ENCODE measurements at places on chromosomes 13 and 19. TPM values are rescaled to one million over a fixed set of nuclear protein-coding genes. Genes with fewer than 3 reads are reported as not detected.

DNA sequence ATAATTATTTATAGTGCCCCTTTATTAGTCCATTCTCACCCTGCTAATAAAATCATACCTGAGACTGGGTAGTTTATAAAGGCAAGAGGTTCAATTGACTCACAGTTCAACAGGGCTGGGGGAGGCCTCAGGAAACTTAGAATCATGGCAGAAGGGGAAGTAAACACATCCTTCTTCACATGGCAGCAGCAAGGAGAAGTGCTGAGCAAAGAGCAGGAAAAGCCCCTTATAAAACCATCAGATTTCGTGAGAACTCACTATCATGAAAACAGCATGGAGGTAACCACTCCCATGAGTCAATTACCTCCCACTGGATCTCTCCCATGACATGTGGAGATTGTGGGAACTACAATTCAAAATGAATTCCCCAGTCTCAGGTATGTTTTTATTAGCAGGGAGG, 89.9 kb upstream of the STARD13 start:
- no peak overlapping the region for H3K4me3 ChIP-seq
- no peak overlapping the region for H3K27ac ChIP-seq
- no peak for DNase-seq
- H3K36me3 ChIP-seq, result no peaks in the 10 kb centered on the region
- no peaks in the 10 kb centered on the region for H3K27me3 ChIP-seq
- no peaks in the 10 kb centered on the region for H3K4me1 ChIP-seq

- no peaks in the 10 kb centered on the region for H3K4me1 ChIP-seq
- H3K27ac ChIP-seq, result no peak overlapping the region
- H3K36me3 ChIP-seq, result no peaks in the 10 kb centered on the region
- DNase-seq, result no peak
Measured at GRCh38 chr19:34983786-34984185, 16.3 kb upstream of the GRAMD1A start.

GRCh38 chr19:7497292-7497691, 8.5 kb upstream of the PEX11G start:
- H3K36me3 ChIP-seq, result no peaks in the 10 kb centered on the region
- no peak overlapping the region for H3K27ac ChIP-seq

DNA sequence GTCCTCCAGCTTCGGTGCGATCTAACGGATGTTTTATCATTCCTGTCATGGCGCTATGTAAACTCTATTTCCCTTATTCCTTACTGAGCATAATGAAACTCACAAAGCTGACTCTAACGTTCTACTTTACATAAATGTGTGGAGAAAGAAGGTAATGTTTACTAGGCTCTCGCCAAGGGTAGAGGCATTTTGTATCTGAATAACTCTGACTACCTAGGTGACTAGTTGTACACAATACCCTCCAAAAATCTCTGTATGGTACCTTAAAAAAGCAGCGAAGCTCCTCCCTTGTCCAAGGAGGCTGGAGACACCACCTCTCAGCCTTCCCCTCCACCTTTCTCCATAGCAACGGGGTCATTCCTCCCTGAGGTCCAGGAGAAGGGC, 316 bp upstream of the ZNF530 start:
- H3K27ac ChIP-seq, result no peak overlapping the region
- no peaks in the 10 kb centered on the region for H3K36me3 ChIP-seq
- no peaks in the 10 kb centered on the region for H3K4me1 ChIP-seq
- peak overlapping the region; percentile 86 for H3K4me3 ChIP-seq
- no peak for DNase-seq

PRKCG gene
- total RNA-seq, result not detected

TMPRSS9 gene
- not detected for total RNA-seq

- DNase-seq, result no peak
- no peaks in the 10 kb centered on the region for H3K4me1 ChIP-seq
- no peaks in the 10 kb centered on the region for H3K36me3 ChIP-seq
- H3K27ac ChIP-seq, result no peak overlapping the region
- H3K4me3 ChIP-seq, result no peak overlapping the region
- H3K27me3 ChIP-seq, result no peaks in the 10 kb centered on the region
Measured at GRCh38 chr19:18062028-18062427, 24.7 kb downstream of the IL12RB1 start.

DNA sequence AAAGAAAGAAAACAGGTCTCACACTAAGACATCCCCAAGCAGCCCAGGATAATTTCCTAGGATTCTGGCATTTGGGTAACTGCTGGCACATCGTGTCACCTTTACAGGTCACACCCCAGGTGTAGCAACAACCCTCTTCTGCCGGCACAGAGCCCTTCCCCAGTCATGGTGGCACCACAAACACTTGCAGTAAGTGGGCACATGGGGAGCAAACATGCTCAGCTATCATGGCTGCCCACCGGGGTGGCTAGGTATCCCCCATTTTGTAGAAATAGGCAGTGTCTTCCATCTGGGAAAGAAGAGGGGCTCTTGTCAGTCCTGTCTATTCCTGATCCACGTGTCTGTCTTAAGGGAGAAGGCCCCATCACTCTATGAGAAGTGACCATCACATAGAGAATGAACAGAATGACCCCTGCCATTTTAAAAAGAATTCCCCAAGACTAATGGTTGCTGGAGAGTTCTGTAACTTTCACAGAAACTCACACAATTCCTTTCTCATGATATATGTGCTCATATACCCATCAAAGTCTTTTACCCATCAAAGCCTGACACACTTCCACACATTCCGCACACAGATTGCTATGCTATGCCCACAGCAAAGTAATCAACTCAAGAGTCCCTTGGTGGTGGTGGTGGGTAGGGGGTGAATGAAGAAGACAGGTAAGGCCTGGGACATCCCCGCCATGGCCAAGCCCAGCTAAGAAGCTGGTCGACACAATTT, 33.3 kb downstream of the BRD4 start:
- H3K4me1 ChIP-seq, result peaks cover 87% of the 10 kb centered on the region
- H3K27ac ChIP-seq, result peak overlapping the region; percentile 98
- no peaks in the 10 kb centered on the region for H3K27me3 ChIP-seq
- H3K36me3 ChIP-seq, result no peaks in the 10 kb centered on the region
- DNase-seq, result no peak
- no peak overlapping the region for H3K4me3 ChIP-seq

DNA sequence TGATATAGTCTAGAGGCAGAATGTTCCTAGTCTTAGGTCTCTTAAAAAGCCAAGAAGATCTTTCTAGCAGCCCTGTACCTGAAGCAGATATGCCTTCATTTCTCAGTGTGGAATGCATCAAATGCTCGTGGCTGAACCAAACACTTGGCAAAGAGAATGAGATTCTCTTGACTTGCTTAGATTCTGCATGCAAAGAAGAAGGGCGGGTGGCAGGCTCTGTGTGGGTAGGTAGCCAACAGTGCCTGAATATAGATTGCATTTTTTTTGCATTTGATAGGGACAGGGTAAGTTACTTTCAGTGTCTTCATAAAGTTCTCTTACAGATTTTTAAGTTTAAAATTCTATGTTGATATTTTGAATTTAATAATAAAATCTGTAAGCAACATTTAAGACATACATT, 27.3 kb downstream of the IFT88 start:
- H3K27ac ChIP-seq, result no peak overlapping the region
- H3K4me3 ChIP-seq, result no peak overlapping the region
- no peak for DNase-seq
- H3K27me3 ChIP-seq, result no peaks in the 10 kb centered on the region

DNA sequence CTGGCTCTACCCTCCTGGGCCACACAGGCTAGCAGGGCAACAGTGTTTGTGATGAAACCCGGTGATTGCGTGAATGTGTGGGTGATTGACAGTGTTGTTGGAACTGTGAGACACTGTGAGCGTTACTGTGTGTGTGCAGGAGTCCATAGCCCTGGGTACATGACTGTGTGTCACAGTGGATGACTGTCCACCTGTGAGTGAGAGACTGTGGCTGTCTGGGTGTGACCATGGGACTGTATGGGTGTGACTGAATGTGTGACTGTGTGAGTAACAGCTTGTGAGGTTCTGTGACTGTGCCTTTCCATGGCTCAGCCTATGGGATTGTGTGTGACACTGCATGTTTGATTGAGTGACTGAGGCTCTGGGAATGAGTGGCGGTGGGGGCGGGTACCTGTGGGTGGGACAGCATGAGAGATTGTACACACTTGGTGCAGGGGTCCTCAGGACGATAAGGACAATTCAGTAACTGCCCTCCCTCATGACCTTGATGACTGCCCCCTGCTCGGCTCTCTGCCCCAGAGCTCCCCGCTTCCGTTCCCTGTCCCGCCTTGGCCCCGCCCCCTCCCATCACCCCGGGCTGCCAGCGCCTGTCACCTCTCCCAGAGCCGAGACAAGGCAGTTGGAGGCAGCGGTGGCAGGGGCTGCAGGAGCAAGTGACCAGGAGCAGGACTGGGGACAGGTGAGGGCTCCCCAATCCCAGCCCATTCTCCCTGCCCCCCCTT, at the start of gene GIPR:
TSS of gene GIPR (plus strand) at position 602 of the 722 bp plus-strand sequence. CDS start 1,300 bp downstream, outside the sequence.
- H3K27me3 ChIP-seq, result 0 out of 2 replicates have a peak, but pooled peaks cover 9% of the 10 kb centered on the region
- no peaks in the 10 kb centered on the region for H3K36me3 ChIP-seq
- H3K4me3 ChIP-seq, result peak within 1 kb of the TSS; percentile 67
- DNase-seq, result peak; percentile 72

DNA sequence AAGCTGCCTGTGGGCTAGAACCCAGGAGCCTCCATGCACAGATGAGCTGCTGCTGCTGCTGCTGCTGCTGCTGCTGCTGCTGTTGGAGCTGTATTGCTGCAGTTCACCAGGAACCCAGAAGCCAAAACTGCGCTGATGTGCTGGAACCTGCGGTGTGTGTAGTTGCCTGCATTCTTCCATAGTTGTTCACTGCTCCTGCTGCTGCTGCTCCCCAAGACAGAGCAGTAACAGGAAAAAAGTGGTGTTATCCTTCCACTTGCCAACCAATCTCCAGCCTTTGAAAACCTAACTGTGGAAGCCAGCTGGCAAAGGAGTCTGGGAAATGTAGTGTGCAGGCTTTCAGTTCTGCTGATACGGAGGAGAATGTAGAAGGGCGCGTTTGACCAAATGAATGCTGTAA, 37.9 kb downstream of the ARHGAP35 start:
- no peaks in the 10 kb centered on the region for H3K36me3 ChIP-seq
- no peaks in the 10 kb centered on the region for H3K27me3 ChIP-seq
- H3K27ac ChIP-seq, result no peak overlapping the region
- no peak overlapping the region for H3K4me3 ChIP-seq

- H3K27me3 ChIP-seq, result no peaks in the 10 kb centered on the region
- H3K27ac ChIP-seq, result no peak overlapping the region
- DNase-seq, result no peak
- no peak overlapping the region for H3K4me3 ChIP-seq
- H3K4me1 ChIP-seq, result no peaks in the 10 kb centered on the region
- H3K36me3 ChIP-seq, result no peaks in the 10 kb centered on the region
Measured at GRCh38 chr13:24112791-24113190, 47.7 kb upstream of the SPATA13 start.

DNA sequence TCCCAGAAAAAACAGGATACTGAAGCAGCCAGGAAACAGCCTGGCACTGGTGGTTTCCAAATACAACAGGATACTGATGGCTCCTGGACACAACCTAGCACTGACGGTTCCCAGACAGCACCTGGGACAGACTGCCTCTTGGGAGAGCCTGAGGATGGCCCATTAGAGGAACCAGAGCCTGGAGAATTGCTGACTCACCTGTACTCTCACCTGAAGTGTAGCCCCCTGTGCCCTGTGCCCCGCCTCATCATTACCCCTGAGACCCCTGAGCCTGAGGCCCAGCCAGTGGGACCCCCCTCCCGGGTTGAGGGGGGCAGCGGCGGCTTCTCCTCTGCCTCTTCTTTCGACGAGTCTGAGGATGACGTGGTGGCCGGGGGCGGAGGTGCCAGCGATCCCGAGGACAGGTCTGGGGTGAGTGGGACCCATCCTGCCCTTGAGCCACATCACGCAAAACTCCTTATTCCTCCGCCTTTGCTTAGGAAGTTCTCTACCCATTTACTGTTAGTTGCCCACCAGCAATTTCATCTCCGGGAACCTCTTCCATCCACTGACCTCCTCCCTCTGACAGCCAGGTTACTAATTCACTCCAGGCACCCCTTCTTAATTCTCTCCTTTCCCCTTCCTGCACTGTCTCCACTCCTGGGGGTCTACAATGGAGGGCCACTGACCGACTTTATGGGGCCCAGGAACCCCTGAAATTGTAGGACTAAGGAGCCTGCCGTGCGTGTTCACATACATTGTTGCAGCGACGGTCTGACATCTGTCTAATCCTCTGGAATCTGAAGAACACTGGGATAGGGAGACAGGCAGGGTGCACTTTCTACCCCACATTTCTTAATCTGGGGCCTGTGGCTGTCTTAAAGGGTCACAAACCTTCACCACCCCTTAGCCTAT, 1.2 kb downstream of the ITPKC start:
- peaks cover 27% of the 10 kb centered on the region for H3K4me1 ChIP-seq
- peak overlapping the region; percentile 79 for H3K4me3 ChIP-seq
- H3K27me3 ChIP-seq, result no peaks in the 10 kb centered on the region
- peak overlapping the region; percentile 100 for H3K27ac ChIP-seq
- no peaks in the 10 kb centered on the region for H3K36me3 ChIP-seq

- H3K27ac ChIP-seq, result no peak overlapping the region
Measured at GRCh38 chr19:6616011-6616410, 25.1 kb upstream of the CD70 start.

GRCh38 chr19:31289976-31290375, 59.3 kb downstream of the TSHZ3 start:
- H3K27ac ChIP-seq, result no peak overlapping the region
- peaks cover 14% of the 10 kb centered on the region for H3K4me1 ChIP-seq
- no peak for DNase-seq
- 0 out of 2 replicates have a peak, but pooled peaks cover 2% of the 10 kb centered on the region for H3K36me3 ChIP-seq

GRCh38 chr13:65966991-65967451, 1263.1 kb downstream of the PCDH9 start:
- H3K36me3 ChIP-seq, result no peaks in the 10 kb centered on the region
- no peaks in the 10 kb centered on the region for H3K27me3 ChIP-seq
- no peak overlapping the region for H3K4me3 ChIP-seq
- DNase-seq, result peak; percentile 29

- H3K4me3 ChIP-seq, result no peak overlapping the region
- 0 out of 2 replicates have a peak, but pooled peaks cover 5% of the 10 kb centered on the region for H3K4me1 ChIP-seq
- DNase-seq, result no peak
- no peaks in the 10 kb centered on the region for H3K27me3 ChIP-seq
- H3K36me3 ChIP-seq, result no peaks in the 10 kb centered on the region
Measured at GRCh38 chr13:43343645-43344044, 320.3 kb downstream of the DNAJC15 start.

GRCh38 chr19:41264581-41265394, 616 bp downstream of the HNRNPUL1 start:
- H3K4me1 ChIP-seq, result peaks cover 13% of the 10 kb centered on the region
- H3K27ac ChIP-seq, result peak overlapping the region; percentile 96
- peak; percentile 67 for DNase-seq
- no peaks in the 10 kb centered on the region for H3K27me3 ChIP-seq
- peaks cover 36% of the 10 kb centered on the region for H3K36me3 ChIP-seq
- peak overlapping the region; percentile 94 for H3K4me3 ChIP-seq

Data from GM23248 (cell line).